ENCODE measurements at places on chromosomes 11 and 22.

DNA sequence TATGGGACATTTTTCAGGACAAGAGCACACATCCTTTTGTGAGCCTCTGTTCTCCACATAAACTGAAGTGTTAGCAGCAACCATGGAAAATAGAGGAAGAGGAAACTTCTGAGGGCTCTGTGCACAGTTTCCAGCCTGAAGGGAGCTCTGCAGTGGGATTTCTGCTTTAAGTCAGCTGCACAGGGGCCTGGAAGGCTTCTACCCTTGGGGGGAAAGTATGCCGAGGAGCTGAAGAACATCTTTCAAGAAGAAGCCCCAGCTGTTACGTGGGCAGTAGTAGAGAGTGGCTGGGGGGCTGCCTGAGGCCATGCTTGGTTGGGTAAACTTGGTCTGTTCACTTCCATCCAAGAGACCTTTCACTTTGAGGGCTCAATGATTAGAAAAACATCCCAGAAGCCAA, 82.7 kb upstream of the EED start:
- no peak for DNase-seq

DNA sequence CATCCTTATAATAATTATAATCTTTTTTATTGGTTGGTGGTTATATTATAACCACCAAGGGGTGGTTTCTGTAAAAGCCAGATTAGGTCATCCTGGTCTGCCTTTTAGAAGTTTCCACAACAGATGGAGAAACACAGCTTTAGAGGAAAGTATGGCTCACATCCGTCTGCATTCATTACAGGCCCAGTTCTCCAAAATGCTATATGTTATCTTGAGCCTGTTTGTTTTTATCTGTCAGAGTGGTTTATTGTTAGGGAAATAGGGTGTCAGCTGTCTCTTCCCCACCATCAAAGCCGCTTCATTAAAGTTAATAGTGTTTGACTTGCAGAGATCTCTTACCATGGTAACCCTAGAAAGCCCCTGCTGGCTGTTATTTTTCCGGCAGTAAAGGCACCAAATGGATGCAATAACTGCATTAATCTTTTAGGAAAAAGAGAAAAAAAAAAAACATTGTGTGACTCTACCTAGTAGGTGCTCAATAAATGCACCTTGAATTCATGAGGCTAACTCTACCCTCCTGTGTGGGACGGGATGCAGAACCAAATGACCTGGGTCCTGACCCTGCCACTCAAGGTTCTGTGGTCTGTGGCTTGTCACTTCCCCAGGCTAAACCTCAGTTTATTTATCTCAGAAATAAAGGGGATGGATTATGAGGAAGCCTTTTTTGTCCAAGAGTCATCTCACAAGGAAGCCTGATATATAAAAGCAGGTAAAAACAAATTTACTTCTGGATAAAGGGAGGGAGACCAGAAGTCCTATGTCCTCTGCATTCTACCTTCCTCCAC, 118.3 kb downstream of the WT1 start:
- no peak for DNase-seq

DNA sequence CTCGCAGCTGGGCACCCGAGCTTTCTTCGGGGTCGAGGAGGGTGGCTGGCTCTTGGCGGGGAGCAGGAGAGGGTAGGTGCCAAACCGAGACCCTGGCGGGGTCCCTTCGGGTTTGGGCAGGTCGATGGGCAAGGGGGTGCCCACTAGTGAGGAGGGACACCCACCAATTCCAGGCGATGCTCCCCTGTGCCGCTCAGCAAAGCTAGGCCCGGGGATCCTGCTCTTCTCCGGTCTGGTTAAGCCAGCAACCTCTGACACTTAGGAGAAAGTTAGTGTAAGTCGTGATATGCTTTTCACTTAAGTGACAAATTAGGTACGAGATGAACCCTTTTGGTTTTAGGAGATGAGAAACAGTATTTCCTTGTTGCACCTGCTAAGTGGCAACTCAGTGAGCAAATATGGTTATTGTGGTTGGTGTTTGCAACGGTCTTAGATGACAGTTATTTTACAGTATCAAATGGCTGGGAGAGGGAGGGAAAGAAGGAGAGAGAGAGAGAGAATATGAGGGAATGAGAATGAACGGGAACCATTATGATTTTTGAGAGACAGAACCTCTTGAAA, 565 bp downstream of the NUCB2 start:
- no peak for DNase-seq

GRCh38 chr22:18033204-18033998, 9.0 kb upstream of the MICAL3 start:
- DNase-seq, result no peak

DNA sequence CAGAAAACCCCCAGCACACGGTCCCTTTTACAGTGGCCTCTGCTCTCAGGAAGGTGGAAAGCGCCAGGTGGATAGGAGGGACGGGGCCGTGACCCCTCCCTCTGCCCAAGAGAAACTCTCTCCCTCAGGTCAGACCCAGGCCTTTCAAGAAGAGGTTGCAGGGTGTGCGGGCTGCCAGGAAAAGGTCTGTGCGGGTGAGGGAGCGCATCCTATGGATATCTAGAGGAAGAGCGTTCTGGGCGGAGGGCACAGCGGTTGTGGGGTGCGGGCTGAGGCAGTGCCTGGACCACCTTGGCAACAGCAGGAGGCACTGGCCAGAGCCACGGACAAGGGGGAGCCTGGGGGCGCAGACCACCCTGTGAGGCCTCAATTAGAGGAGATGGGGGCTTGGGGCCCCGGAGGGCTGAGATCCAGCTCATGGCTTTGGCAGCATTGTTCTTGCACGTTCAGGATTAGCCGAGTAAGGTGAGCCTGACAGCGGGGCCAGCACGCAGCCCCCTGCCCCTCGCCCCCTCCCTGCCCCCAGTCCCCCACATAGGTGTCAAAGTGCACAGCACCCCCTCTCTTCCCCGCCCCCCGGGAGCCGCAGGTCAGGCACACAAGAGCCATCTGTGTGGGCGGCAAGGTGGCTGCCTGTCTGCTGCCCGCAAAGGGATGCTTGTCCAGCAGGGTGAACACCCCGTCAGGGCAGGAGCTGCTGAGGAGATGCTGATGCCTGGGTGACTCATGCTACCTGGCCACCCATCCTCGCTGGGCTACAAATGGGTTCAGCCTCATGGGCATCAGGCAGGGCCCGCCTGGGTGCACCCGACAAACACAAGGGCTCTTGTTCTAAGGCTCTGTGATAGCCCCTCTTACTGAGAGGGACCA, 92.8 kb upstream of the KCNQ1OT1 start:
- peak; percentile 63 for DNase-seq

DNA sequence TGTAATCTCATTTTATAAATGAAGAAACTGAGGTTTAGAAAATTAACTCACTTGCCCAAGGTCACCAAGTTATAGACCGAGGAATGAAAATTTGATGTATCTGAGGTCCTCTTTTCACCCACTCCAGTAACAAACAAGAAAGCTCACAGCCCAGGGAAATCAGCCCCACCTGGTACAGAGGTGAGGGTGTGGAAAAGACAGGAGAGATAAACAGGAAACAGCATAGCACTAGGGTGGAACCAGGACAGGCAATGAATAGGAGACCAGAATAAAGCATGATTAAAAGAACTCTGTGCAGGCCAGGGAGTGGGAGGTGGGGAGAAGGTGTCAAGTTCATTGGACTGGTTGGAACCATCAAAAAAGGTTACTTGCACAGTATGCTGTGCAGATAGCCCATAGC, 46.2 kb upstream of the SMCO4 start:
- no peak for DNase-seq

DNA sequence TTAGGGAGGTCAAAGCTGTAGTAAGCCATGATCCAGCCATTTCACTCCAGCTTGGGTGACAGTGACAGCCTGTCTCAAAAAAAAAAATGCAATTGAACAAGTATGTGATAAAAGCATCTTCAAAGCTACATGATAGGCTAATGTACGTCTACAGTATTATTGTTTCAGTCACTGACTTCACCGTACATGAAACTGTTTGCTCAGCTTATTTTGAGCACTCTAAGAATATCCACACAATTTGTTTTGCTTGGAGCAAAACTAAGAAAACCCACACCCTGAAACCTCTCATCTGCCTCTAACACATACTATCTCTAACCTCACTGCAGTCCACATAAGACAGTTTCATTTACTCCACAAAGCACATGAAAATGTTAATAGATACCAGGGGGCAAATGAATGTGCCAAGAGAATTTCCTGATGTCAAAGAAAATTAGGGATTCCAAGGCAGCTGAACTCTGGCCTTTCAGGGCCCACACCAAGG, 60.7 kb downstream of the KCNA4 start:
- DNase-seq, result no peak

GRCh38 chr11:78451371-78452150, 33.9 kb upstream of the GAB2 start:
- DNase-seq, result no peak

GRCh38 chr11:131763193-131763890, 392.9 kb downstream of the NTM start:
- DNase-seq, result no peak

GRCh38 chr11:69700278-69701140, 3.3 kb downstream of the FGF19 start:
- DNase-seq, result peak; percentile 92

DNA sequence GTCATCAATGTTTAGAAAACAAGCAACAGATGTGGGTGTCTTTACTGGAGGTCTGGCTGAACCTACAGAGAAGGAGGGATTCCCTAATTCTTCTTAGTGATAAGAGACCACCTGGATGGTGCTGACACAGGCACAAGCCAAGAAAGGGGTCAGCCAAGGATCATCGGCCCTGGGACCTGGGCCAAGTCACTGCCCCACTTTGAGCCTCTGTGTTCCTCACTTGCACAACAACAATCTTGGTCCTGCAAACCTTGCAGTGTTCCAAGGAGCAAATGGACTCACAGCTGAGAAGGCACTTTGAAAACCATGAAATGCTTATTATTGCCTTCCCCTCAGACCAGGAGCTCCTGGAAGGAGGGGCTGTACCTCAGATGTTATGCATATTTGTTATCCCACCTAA, 7.0 kb upstream of the KCNE3 start:
- no peak for DNase-seq

DNA sequence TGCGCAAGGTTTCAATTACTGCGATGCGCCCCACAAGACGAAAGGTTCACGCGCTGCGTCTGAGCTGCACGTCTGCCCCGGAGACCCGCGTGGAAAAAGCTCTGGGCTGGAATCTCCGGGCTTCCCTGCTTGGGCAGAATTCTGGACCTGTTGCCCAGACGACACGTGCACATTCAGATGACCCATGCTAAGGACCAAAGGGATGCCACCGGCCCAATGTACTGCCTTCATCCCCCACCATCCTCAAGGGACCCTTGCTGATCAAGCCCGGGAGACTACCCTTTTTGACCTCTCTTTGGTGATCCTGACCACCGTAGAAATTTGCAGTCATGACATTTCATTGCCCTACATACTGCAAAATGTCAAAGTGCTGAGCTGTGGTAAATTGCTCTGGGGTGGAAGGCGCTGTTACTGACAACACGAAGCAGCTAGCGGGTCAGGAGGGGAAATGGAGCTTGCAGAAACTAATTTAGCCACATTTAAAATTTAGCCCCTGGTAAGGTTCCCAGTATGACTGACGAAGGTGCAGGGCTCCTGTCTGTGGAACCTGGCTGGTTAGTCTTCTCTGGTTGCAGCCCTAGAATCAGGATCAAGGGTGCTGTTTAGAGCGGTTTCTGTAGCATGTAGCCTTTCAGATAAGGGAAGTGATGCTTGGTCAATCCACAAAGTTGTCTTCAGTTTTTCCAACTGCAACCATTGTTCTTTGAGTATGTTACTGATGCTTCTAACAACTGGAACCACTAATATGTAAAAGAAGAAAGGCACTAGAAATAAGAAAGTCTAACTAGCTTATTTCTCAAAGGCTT, 81.9 kb downstream of the PRR5L start:
- no peak for DNase-seq

DNA sequence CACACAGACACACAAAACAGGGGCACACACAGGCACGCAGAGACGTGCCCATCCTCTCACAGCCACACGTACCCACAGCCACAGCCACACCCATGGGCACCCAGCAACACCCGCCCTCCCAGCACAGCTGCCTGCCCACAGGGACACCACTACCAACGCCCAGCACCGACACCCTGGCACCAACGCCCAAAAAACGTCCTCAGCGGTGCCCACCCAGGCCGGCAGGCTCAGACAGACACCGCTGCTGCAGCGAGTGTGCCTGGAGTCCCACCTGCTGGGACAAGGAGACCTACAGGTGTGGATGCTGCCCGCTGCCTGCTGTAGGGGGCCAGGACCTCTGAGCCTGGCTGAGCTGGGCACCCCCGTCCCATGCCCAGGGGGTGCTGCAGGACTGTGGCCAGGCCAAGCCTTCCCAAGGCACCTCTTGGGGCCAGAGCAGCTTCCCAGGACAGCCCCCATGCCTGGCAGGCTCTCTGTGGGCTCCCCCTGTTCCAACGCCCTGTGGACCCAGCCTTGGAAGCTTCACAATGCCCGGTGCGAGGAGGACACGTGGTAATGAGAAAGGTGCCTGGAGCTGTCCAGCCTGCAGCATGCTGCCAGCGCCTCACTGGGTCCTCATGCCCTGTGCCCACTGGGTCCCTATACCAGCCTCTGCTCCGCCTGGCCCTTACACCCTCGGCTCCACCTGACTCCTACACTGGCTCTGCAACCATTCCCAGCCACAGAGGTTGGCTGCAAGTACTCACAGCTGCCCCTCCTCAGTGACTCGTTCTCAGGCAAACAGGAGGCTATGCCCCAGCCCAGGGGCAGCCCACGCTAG, 45.8 kb upstream of the TH start:
- peak; percentile 54 for DNase-seq

GRCh38 chr11:12174128-12174476, 63.7 kb downstream of the MICAL2 start:
- DNase-seq, result no peak

GRCh38 chr22:40499209-40499623, 128.8 kb downstream of the SGSM3 start:
- DNase-seq, result peak; percentile 90

GRCh38 chr11:33291004-33291777, 34.0 kb downstream of the HIPK3 start:
- DNase-seq, result no peak

All from islet precursor cell (in vitro differentiated cells).